SK-N-DZ (cell line): ENCODE measurements at places on chromosomes 11 and 22.

- DNase-seq: no peak
Observed at GRCh38 chr11:75558939-75559843, 2.9 kb upstream of the SERPINH1 start.

DNA sequence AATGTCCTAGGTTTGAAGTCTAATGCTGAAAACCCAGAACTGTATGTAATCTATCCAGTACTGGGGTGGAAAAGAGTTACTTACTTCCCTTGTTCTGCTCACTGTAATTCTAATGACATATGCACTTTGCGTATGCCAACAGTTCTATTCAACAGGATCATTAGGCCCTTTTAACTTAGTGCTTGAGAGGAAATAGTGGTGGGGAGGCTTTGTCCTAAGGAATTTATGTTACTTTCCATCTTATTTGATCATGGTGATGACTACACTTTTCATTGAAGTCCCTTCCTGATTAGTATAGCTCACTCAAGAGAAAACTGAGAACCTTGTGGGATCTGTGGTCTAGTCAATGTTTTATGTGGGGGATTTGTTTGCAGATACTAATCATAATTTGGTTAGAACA, 348.2 kb downstream of the GUCY1A2 start:
- DNase-seq: no peak

GRCh38 chr11:66100272-66101065, 30.4 kb downstream of the PACS1 start:
- no peak for DNase-seq

DNA sequence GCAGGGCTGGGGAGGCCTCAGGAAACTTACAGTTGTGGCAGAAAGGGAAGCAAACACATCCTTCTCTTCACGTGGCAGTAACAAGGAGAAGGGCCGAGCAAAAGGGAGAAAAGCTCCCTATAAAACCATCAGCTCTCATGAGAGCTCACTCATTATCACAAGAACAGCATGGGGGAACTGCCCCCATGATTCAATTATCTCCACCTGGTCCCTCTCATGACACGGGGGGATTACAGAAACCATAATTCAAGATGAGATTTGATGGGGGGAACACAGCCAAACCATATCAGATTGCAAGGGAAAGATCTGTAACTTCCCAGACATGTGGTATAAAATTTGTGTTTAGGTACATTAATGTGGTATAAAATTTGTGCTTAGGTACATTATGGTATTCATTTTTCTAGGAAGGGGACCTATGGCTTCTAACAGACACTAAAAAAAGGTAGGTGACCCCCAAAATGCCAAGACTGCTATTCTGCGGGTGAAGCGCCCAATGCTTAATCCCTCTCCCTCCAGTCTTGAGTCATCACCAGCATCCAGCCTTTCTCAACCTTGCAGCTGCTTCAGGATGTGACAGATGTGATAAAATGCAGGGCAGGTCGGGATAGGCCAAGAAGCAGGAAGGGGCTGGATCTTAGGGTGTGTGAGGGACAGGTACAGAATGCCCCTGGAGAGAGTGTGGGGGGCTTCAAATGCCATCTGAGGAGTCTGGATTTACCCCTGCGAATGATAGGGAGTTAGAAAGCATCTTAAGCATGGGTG, 57.7 kb upstream of the AMPD3 start:
- DNase-seq: peak; percentile 74

DNA sequence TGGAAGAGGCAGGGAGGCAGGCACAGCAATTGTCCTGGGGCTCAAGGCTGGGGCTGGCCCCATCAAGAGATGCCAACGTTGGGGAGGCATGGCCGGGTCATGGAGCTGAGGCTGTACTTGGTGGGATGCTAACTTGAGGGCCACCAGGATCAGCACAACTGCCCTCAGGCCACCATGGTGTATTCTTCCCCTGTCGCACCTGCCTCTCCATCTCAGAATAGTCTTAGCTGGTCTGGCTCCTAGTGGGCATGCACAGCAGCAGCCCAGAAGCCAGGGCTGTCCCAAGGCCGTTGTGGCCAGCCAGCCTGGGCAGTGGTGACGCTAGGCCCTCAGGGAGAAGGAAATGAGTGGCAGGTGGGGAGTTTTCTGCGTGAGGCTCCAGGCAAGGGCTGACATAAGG, 91.3 kb downstream of the DHCR7 start:
- DNase-seq: no peak

DNA sequence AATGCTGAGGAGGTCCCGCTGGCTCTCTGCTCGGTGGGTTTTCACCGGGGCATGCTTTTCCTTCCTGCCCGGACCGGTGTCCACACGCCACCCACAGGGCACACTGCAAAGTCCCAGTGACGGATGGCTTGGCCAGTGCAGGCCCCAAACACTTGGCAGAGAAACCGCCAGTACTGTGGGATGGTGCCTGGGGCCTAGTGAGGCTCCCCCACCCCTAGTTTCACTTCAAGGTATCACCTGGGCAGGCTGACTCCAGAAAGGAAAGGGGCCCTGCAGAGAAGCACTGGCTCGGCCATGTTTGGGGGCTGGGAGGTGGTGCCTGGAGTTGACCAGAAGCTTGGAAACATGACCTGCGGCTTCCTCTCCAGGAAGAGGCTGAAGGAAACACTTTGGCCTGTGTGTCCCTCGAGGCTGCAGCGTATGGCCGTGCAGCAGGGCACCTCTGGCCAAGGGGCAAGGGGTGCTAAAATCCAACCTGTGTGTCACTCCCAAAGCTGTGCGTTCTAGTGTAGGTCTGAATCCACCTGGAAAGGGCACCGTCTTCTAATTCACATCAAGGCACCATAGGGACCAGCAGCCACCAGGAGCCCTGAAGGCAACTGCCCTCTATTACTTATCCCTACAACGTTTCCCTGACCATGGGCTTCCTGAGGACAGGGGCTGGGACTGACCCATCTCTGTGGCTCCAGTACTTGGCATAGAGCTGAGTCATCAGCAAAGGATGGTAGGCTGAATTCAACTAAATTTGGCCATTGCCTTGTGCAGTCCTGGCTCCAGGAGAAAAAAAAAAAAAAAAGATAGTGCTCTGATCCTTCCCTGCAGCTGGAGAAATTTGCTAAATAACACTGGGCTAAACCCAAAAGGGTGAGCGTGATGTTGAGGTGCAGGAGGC, 22.6 kb downstream of the TPBGL start:
- no peak for DNase-seq

DNA sequence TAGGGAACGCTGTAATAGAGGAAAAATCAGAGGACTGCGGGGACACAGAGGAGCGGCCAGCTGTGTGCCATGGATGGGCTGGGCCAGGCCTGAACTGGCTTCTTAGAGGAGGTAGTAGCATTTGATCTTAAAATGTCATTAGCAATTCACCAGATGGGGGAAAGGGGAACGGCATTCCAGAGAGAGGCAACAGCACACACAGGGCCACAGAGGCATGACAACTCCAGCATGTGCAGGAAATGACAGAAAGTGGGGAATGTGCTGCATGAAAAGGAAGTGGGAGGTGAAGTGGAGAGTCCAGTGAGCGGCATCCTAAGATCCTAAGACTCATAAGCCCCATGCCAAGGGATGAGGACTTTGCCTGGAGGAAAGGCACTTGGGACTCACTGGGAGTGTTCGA, 69.0 kb downstream of the UBASH3B start:
- DNase-seq: no peak

DNA sequence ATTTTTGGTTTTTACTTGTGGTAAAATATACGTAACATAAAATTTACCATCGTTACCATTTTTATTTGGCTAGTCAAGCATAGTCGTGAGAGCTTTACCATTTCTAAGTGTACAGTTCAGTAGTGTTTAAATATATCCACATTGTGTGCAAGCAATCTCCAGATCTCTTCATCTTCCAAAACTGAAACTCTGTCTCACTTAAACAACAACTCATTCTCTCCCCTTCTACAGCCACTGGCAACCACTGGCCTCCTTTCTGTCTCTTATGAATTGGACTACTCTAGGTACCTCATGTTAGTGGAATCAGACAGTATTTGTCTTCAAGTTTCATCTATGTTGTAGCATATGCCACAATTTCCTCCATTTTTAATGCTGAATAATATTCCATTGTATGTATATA, 37.4 kb downstream of the SMC1B start:
- no peak for DNase-seq

DNA sequence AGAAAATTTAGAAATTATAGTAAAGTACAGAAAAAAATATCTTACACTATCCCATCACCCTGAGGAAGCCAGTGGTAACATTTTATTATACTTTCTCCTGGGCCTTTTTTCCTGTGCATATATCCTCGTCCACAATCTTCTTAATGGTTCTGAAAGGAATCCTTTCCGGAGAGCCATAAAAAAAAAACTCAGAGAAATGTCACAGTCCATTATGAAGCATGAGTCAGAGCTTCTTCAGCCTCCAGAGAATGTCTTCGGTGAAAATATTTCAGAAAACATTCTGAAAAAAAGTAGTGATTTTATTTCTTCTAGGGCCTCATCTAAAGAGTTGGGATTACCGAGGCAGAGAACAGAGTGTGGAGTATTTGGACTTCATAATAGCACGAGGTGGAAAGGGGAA, 163.4 kb downstream of the INSC start:
- DNase-seq: no peak

GRCh38 chr11:37695283-37695682, 1097.2 kb upstream of the RAG2 start:
- DNase-seq: no peak

DNA sequence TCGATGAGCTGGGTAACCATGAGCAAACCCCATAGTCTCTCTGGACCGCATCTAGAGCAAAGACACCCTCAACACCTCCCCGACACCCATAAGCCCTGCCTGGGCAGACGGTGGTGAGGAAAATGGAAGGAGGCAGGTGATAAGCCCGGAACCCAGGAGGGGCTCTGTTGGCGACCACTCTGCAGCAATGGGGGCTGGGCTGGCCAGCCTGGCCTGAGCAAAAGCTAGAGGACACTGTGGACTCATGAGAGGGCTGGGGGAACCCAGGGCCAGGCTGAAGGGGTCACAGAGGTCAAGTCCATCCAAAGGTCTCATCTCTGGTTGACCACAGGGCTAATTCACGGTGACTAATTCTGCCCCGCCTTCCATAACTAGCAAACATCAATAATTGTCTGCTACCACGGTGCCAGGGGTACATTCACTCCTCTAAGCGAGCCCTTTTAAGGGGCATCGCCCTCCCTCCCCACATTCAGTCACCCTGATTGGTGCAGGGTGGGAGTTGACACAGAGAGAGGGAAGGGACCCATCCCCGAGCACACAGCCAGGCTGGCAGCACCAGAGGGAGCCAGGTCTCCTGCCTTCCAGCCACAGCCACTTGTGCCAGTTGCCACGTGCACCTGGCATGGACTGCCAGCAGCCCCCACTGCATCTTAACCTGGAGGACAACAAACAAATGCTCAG, 4.0 kb downstream of the PYGM start:
- DNase-seq: no peak

DNA sequence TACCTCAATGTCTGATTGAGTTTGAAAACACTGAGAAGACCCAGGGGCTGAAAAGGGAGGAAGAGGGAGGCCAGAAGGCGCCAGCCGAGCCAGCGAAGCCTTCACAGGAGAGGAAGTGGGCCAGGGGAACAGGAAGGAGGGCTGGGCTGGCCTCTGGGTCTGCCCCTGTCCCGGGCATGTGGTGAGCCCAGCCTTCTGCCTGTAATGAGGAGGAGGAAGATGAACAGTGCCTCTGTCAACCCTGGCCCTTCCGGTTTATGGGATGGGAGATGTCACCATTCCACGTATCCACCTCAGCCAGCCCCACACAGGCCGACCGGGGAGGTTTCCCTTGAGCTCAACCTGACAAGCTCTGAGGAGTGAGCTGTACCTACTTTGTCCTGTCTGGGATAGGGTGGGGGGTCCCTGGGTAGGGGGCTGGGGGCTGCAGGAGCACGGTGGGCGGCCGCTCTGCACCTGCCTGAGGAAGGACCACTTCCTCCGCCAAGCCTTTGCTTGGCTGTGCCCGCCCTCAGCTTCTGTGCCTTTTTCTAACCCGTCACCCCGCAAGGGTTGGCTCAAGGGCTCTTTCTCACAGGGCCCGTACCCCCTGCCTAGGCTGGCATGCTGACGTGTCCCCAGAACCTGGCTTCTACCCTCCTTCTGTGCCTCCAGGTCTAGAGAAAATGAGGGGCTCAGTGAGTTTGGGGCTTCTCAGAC, 2.0 kb downstream of the PARVG start:
- no peak for DNase-seq

DNA sequence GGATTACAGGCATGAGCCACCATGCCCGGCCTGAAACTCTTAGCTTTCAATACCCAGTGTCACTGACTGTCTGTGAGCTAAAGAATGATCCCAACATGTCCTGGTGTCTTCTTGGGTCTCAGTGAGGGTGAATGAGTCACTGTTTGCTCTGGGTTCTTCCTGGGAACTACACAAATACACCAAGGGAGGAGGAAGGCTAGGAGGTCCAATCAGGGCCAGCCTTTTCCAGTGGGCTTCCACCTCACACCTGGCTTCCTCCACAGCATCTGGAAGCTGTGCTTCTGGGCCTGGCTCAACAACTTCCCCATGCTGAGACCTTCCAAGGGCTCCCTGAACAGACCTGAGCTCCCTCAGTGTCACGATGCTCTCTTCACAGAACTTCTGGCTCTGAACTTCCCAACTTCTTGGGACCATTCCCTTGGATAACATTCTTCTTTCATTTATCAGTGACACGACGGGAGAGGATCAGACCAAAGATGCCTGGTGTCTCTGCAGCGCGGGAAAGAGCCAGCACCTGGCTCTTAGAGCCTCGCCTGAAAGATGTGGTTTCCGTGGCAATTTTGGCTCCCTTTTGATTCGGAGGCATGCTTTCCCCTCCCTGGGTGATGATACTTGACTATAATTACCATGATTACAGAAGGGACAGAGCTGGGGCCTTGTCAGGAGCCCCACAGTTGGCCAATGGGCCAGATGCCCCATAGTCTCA, 22.3 kb upstream of the CHRM4 start:
- no peak for DNase-seq

DNA sequence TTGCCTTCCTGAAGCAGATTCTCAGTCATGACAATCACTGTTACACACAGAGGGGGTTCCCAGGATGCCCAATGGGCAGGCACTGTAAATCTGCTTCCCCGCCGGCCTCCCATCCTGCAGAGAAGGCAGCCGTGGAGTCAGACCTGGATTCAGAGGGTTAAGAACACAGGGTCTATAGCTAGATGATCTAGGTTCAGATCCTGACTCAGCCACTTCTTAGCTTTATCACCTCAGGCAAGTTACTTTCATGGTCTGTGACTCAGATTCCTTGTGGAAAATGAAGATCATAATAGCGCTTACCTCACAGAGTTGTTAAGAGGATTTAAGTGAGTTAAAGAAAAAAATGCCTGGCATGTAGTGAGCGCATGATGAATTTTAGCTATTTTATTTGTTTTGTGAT, 95.9 kb downstream of the TIMP3 start:
- DNase-seq: no peak

- DNase-seq: no peak
Observed at GRCh38 chr11:37409124-37409523, 811.1 kb upstream of the RAG2 start.

- DNase-seq: peak; percentile 98
Observed at GRCh38 chr11:94310191-94310875, 6.0 kb downstream of the IZUMO1R start.

- no peak for DNase-seq
Observed at GRCh38 chr11:68549789-68550484, 89.4 kb downstream of the PPP6R3 start.

- DNase-seq: no peak
Observed at GRCh38 chr22:29973269-29973668, 90.3 kb downstream of the MTMR3 start.

- DNase-seq: no peak
Observed at GRCh38 chr22:44091021-44091721, 67.1 kb downstream of the PARVB start.

- DNase-seq: no peak
Observed at GRCh38 chr22:36927671-36928070, 14.2 kb downstream of the CSF2RB start.

GRCh38 chr11:125645871-125646270, 20.9 kb downstream of the CHEK1 start:
- DNase-seq: no peak
